ENCODE measurements at places on chromosomes 4 and X.

GRCh38 chr4:8748236-8748575 lies 123.4 kb downstream of the HMX1 start:
- DNase-seq = no peak

- no peak for DNase-seq
Measured at GRCh38 chr4:155626561-155626960, 40.1 kb upstream of the GUCY1A1 start.

GRCh38 chrX:100353326-100353725 lies 56.7 kb downstream of the PCDH19 start:
- DNase-seq = no peak

GRCh38 chr4:158760866-158761265 lies 8.0 kb upstream of the FNIP2 start:
- DNase-seq = no peak

DNA sequence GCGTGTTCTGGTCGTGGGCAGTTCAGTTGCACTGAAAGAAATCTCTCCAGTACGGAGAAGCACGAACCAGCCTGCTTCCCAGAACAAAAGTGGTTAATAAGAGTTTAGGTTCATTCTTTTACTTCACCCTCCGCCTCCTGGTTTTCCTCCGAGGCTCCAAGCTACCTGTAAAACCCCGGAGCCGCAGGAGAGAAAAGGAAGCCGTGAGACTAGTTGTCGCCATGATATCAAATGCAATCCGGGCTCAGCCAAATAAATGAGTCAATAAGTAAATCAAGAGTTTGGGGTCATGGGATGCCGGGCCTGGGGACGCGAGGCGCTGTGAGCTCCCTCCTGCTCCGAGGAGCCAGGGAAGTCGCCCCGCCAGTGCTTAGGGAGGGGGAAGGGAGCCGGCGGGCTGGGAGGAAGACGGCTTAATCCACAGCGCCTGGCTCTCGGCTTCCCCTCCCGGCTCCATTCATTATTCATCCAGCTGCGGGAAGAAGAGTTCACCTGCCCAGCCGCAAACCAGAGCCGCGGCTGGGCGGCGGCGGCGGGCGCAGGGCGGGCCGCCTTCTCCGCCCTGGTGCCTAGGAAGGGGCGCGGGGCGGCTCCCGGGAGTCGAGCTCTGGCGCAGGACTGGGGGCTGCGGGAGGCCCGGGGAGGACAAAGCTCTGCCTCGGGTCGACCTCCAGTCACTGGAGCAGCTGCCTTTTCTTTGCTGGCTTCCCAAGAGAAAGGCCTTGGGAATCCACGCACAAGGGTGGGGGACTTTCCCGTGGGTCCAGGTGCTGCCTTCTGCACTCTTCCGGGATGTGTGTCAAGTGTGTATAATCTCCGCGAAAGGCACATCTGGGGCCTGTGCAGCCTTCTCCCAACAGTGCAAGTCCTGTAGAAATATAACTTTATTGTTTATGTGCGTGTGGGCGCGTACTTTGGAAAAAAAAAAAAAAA lies 1.7 kb downstream of the FRAS1 start:
- DNase-seq = peak; percentile 8

- DNase-seq = no peak
Measured at GRCh38 chr4:169485791-169486742, 126.3 kb downstream of the NEK1 start.

DNA sequence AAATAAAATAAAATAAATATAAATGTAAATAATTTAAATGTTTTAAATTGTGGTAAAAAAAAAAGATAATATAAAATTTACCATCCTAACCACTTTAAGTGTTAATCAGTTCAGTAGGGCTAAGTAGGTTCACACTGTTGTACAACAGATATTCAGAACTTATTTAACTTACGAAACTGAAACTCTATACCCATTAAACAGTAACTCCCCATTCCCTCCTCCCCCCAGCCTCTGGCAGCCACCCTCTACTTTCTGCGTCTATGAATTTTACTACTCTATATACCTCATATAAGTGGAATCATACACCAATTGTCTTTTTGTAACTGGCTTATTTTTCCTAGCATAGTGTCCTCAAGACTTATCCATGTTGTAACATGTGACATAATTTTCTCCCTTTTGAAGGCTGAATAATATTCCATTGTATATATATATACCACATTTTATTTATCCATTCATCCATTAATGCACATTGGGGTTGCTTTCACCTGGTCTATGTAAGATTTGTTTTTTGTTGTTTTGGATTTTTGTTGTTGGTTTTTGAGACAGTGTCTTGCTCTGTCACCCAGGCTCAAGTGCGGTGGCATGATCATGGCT lies 32.5 kb upstream of the ELF2 start:
- no peak for DNase-seq

DNA sequence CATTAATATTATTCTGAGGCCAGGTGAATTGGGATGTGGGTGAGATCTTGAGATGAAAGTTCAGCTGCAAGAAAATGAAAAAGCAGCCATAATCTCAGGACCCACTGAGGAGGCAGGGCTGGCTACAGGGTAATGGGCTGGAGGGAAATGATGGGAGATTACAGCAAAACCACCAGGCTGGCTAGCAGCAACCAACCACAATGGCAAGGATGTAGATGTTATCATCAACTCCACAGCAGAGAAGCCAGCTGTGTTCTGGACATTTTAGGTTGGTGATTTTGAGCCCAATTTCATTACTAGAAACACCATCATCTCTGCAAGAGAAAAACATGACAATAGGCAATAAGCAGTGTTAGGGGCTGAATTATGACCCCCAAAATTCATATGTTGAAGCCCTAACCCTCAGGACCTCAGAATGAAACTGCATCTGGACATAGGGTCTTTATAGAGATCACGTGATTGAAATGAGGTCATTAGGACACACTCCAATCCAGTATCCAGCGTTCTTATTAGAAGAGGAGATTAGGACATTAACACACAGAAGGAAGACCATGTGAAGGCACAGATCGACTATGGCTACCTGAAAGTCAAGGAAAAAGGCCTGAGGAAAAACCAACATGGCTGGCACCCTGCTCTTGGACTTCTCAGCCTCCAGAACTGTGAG lies 139.8 kb upstream of the KIT start:
- no peak for DNase-seq

DNA sequence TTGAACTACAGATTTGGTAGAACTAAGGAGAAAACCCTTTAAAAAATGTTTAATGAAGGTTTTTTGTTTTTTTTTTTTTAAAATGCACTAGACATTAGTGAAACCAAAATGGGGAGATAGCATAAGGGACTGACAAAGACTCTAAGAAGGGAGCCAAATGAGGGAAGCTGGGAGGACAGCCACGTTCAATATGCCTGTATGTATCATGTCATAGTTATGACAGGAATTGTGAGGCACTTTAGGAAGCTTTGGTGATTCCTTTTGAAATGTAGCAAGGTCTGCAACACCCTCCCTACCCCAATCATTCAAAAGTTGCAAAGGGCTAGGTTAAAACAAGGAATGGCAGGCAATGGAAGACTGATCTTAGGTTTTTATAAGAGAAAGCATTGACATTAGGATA lies 526.0 kb downstream of the TLL1 start:
- no peak for DNase-seq

DNA sequence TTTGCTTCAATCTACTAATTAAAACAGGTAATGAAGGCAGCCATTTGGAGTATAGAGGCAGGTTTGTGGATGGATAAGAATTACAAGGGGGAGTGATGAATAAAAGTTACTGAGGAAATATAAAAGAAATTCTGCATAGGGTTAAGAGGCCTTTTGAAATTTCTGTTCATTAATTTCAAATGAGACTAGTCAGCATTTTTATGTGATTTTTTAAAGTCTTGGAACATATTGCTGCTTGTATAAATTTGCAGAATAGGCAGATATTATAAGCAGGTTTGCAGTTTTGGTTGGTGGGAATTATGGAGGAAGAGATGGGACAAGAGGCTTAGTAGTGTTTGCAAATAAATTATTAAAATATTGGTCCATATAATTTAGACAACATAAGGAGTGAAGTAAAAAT lies 750.4 kb upstream of the AGA start:
- DNase-seq = no peak

- no peak for DNase-seq
Measured at GRCh38 chr4:74531963-74532794, 87.2 kb downstream of the AREG start.

- DNase-seq = no peak
Measured at GRCh38 chr4:151408380-151408629, 671 bp upstream of the FHIP1A start.

All from cortex of kidney (tissue), 1 donor.